ENCODE measurements at places on chromosomes 12 and 14.

- no peak for DNase-seq
These were observed 331.2 kb downstream of the CACNA1C start for GRCh38 chr12:2384029-2384386.

DNA sequence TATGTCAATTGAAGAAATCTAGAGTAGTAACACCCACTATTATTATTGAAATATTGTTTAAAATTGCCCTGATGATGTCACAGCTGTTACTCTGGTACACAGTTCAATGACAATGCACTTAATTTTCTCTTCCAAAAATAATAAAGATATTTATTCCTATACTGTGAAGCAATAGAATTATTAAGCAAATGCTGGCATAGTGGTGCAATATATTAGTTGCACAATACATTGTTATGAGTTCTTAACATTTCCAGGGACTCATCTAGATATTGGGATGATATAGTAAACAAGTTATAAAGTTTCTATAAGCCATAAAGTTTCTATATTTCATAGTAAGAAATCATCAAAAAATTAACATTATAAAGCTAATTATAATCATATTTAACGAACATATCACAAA, 897.8 kb downstream of the LRFN5 start:
- no peak for DNase-seq

DNA sequence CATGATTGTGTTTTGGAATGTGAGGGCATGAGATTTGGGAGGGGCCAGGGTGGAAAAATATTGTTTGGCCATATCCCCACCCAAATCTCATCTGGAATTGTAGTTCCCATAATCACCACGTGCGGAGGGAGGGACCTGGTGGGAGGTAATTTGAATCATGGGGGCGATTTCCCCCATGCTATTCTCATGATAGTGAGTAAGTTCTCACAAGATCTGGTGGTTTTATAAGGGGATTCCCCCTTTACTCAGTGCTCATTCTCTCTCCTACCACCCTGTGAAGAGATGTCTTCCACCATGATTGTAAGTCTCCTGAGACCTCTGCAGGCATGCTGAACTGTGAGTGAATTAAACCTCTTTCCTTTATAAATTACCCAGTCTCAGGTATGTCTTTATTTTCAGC, 15.7 kb downstream of the OR10P1 start:
- no peak for DNase-seq

DNA sequence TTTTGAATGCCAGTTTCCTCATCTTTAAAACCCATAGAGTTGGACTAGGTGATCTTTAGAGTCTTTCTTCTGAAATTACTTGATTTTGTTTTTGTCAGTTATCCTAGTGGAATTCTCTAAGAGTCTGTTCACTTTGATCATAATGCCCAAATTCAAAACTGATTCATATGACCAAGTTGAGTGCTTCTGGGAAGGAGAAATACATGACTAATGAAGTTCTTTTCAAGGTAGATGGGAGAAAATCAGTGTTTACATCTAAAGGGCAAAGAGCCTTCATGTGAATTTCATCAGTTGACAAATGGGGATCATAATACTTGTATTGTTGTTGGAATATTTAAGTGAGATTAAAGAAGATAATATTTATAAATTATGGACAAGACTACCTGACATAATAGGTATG, 53.2 kb downstream of the ERC1 start:
- DNase-seq, result no peak

GRCh38 chr14:27995691-27996090, 770.9 kb upstream of the FOXG1 start:
- peak; percentile 29 for DNase-seq

GRCh38 chr14:79896009-79896408, 315.3 kb downstream of the DIO2 start:
- DNase-seq, result no peak

GRCh38 chr14:56143025-56143424, 24.8 kb downstream of the PELI2 start:
- no peak for DNase-seq

GRCh38 chr12:104623883-104624282, 167.1 kb downstream of the CHST11 start:
- DNase-seq, result no peak

DNA sequence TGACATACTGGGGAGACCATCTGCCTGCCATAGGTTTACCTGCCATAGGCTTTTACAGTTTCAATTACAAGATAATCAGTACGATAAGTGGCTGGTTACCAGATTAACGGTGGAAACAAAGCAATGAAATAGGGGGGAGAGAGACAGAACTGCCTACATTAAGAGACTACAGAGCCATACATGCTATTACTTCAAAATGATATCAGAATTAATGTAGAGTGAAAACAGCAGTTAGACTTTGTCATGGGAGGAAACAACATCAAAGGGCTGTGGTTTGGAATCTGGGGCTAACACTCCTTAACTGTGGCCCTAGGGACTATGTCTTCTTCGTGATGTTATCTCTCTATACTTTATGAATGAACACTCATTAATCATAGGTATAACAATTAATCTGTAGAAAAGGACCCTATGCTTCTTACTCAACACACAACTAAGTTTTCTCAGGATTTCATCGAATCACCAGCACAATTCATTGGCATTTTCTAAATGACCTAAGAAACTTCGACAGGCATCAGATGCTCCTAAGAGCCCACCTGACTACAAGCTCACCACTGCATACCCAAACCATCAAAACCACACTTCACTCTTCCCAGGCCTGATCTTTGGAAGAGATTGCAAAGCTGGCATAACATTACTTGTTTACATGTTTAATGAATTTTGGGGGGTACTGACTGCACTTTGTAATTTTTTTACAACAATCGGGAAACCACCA, 475.6 kb upstream of the SOX5 start:
- DNase-seq, result no peak

DNA sequence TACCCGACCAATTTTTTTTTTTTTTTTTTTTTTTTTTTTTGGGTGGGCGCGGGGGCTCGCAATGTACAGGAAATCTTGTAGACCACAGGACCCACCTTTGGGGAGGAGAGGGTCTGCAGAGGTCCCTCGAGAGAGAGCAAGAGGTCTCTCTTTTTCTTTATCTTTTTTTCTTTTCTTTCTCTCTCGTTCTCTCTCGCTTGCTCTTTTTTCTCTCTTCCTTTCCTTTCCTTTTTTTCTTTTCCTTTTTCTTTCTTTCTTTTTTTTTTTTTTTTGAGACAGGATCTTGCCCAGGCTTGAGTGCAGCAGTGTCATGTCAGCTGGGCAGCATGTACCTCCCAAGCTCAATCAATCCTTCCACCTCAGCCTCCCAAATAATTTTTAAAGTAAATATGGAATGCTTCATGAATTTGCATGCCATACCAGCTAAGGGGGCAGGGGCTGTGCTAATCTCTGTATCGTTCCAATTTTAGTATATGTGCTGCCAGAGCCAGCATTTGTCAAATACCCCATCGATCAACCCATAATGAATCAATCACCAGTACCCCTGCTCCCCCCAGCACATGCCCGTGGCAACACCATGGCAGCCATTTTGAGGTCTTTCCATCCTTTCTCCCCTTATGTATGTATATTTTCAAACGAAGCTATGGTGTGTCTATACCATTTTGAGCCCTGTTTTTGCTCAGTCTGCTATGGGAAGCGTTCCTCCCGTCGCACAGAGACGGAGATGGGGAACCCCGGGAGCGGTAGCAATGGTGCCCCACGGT, 9.3 kb downstream of the PAPLN start:
- DNase-seq, result no peak

DNA sequence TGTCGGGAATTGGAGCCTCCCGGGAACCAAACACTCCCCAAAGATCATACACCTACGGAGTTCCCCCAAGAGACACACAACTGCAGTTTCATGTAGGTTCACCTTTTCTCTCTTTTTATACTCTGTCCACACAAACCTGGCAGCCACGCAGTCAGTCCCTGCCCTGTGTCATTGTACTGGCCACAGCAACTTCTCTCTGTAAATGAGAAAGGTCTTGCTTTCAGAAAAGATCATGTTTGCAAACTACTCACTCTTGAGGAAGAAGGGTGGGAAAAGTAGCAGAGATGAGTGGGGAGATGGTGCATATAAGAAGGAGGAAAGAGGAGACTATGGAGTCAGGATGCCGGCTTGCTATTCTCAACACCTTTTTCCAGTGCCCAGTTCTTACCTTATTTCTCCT, 10.4 kb downstream of the ANG start:
- no peak for DNase-seq

DNA sequence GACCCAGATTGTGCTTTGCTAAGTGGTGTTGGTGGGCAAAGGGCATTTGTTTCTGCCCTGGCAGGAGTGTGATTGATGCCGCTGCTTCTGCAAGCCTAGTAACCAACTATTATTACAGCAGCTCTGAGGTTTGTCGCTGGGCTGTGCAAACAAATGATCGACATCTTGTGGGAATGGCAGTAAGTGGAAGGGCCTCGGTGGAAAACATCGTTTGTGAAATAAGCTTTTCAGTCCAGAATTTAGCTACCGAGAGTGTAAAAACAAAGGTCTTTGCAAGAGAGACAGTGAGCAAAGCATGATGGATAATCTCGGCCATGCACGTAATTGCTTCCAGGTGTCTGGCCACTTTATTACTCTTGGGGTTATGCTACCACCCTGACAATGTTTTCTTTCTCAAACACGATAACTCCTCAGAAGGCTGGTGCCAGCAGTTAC, 397.7 kb upstream of the PRICKLE1 start:
- DNase-seq, result no peak
